Transverse colon (tissue), 4 donors: ENCODE measurements at places on chromosomes 5 and 9. TPM values are rescaled to one million over a fixed set of nuclear protein-coding genes. Genes with fewer than 3 reads are reported as not detected.
A peak's percentile ranks its signal among the peaks of the same experiment; 100 is the strongest.

- H3K4me3 ChIP-seq = no peak overlapping the region
- H3K4me1 ChIP-seq = peaks cover 14% of the 10 kb centered on the region
Observed at GRCh38 chr9:87516926-87517290, 19.2 kb downstream of the DAPK1 start.

SLC4A9 gene
- total RNA-seq = 0.82 TPM

STK32A gene
- 1.6 TPM for total RNA-seq

ENTREP1 gene
- total RNA-seq = 23.2 TPM

USP20 gene
- 18.3 TPM for total RNA-seq

GRCh38 chr9:105299190-105299854, 54.9 kb downstream of the SLC44A1 start:
- no peak overlapping the region for H3K4me3 ChIP-seq
- H3K27me3 ChIP-seq = no peaks in the 10 kb centered on the region
- H3K27ac ChIP-seq = no peak overlapping the region
- peak; percentile 22 for DNase-seq
- H3K4me1 ChIP-seq = peaks cover 23% of the 10 kb centered on the region
- no peaks in the 10 kb centered on the region for H3K36me3 ChIP-seq

GRCh38 chr5:104019956-104020355, 457.4 kb upstream of the NUDT12 start:
- no peaks in the 10 kb centered on the region for H3K27me3 ChIP-seq
- no peak overlapping the region for H3K27ac ChIP-seq
- H3K36me3 ChIP-seq = no peaks in the 10 kb centered on the region

DNA sequence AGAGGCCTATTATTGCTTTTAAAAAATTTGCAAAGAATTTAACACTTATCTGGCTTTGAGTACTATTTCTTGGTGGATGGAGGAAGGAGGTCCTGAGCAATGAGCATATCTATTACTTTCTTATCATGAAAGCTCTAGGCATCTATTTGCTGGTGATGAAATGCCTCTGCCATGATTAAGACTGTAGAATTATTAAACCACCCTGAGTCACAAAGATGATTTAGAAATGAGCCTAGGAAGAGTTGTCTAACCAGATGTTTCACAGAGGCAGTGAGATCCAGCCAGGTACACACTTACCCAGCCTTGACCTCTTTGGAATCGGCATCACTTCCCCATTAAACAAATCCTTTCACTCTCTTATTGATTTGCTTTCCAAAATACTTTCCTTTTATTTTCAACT, 304.4 kb upstream of the KIF2A start:
- no peak overlapping the region for H3K27ac ChIP-seq
- no peak overlapping the region for H3K4me3 ChIP-seq
- H3K4me1 ChIP-seq = no peaks in the 10 kb centered on the region
- DNase-seq = no peak
- H3K36me3 ChIP-seq = no peaks in the 10 kb centered on the region
- no peaks in the 10 kb centered on the region for H3K27me3 ChIP-seq

- H3K36me3 ChIP-seq = no peaks in the 10 kb centered on the region
- H3K27ac ChIP-seq = no peak overlapping the region
- no peaks in the 10 kb centered on the region for H3K27me3 ChIP-seq
- no peak overlapping the region for H3K4me3 ChIP-seq
- DNase-seq = no peak
Observed at GRCh38 chr9:137691646-137692351, 73.0 kb downstream of the EHMT1 start.

DNA sequence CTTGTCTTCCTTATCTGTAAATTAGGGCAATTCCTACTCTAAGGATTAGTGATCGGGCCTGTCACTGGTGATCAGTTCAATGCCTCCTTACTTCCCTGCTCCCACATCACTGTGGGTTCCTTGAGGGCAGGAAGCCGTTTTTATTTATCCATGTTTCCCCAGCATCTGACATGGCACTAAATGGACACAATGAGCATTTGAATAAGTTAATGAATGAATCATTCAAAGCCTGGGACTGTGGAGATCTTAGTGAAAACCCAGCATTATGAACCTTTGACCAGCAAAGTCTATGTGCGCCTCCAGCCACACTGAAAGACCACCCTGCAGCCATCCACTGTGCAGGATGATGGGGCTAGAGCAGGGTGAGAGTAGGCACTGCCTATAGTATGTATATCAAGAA, 11.6 kb downstream of the COL15A1 start:
- H3K36me3 ChIP-seq = no peaks in the 10 kb centered on the region
- DNase-seq = no peak
- H3K27ac ChIP-seq = peak overlapping the region; percentile 70
- no peak overlapping the region for H3K4me3 ChIP-seq
- peaks cover under 1% of the 10 kb centered on the region for H3K4me1 ChIP-seq
- H3K27me3 ChIP-seq = no peaks in the 10 kb centered on the region
